ENCODE measurements at places on chromosomes 2 and 18.
A peak's percentile ranks its signal among the peaks of the same experiment; 100 is the strongest.

GRCh38 chr2:197024206-197024605, 97.7 kb upstream of the PGAP1 start:
- DNase-seq = no peak

DNA sequence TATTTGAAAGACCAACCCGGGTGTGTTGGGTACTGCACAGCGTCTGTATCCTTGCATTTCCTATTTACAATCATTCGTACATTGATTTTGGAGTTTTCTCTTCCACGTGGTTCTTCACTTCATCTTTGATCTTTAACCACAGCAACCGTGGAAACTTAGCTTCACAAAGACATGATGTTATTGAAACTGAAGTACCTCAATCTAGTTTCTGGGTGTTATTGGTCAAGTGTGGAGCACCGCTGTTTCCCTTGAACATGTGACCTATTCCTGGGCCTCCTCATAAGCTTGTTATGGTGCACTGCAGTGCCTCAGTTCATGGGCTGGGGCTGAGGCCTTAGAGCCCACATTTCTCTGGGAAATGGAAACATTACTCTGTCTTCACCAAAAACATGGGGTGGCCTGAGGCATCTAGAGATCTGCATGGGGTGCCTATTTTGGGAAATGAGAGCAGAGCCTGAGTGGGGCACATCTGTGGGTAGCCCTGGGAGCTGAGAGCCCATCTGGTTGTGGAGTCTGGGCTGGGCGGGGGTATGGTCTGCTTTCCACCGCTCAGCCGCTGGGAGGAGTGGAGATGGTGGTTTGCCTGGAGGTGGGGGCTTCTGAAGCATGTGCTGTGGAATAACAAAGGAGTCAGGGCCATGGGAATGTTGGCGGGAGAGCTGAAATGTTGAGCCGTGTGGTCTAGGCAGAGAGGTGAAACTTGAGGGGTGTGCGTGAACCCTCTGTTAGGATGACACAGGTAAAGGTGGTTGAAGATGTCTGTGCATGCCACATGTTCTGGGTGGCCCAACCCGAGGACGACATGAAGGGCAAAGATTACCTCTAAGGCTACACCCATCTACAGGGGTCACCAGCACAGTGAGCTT, 37.4 kb downstream of the ZNF236 start:
- DNase-seq = no peak

DNA sequence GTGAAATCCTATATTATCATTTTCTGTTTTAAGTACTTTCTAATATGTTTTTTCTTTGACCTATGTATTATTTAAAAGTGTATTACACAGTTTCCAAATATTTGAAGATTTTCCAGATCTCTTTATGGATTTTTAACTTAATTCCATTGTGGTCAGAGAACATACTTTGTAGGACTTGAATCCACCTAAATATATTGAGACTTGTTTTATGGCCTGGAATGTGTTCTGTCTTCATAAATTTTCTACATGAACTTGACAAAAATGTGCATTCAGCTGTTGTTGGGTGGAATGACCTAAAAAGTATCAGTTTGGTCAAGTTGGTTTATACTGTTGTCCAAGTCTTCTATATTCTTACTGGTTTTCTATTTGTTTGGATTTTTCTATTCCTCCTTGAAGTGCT, 33.8 kb upstream of the TMEM247 start:
- DNase-seq = no peak

GRCh38 chr2:176727696-176728095, 458.5 kb downstream of the MTX2 start:
- no peak for DNase-seq

GRCh38 chr18:13592246-13592645, 134.1 kb downstream of the FAM210A start:
- DNase-seq = no peak

DNA sequence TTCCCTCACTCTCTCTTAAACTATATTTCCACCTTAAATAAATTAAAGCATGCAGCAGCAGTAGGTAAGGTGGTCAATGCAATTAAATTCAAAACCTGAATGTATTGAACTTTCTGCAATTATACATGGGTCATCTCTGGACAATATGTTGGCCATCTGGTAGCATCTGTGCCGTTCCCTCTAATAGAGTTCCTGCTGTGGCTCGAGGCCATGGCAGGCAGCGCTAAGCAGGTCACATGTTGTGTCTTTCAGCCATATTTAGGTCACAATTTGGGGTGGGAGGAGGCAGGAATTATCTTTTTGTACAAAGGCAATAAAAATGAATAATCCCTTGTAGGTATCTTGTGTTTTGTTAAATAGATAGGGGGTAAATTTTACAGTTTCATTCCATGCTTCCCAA, 676.2 kb downstream of the ZEB2 start:
- no peak for DNase-seq

- DNase-seq = no peak
Observed at GRCh38 chr2:144553379-144553778, 33.5 kb upstream of the ZEB2 start.

DNA sequence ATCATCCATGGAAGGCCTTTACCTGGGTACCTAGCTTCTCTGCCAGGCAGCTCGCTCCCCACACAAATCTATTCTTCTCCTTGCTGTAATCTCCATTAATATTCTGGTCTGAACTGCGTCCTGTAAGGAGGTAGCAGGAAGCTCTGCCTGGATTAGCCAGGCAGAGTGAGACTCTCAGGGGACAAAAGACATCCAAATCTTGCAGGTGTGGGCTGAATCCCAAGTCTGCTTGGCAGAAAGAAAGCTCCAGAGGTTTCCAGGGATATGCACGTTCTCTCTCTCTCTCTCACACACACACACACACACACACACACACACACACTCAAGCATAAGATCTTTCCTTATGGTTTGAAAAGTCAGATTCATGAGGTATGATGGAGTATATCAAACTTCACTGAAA, 66.5 kb downstream of the THNSL2 start:
- no peak for DNase-seq

- DNase-seq = no peak
Observed at GRCh38 chr2:65527451-65528240, 95.2 kb upstream of the SPRED2 start.

DNA sequence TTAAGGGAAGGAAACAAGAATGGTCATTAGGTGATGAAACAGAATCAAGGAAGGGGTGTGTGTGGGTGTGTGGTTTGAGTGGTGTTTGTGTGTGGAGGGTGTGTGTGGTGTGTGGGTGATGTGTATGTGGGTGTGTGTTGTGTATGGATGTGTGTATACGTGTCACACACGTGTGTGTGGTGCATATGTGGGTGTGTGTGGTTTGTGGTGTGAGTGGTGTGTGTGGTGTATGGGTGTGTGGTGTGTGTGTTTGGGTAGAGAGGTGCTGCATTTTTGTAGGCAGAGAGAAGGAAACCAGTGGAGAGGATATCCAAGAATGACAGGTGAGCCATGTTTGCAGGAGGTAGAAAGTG, 1.1 kb upstream of the CEP192 start:
- DNase-seq = peak; percentile 40

- DNase-seq = no peak
Observed at GRCh38 chr2:7703543-7704144, 786.4 kb downstream of the RNF144A start.

DNA sequence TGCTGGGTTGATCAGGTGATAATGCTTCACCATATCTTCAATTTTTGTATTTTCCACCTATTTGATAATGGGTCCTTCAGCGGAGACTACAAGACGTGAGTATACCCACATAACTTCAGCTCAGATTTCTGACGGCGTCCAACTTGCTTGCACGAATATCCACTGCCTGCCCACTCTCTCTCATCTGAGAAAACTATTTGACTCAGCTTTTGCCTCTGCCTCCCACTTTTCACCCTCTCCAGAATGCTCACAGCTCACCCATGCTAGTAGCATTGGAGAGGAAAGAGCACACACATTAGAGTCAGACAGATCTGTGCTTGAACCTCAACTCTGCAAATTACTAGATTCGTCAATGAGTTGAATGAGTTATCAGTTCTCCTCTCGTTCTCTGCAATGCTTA, 166.8 kb downstream of the BCL2 start:
- no peak for DNase-seq

GRCh38 chr2:162824304-162824703, 14.3 kb downstream of the KCNH7 start:
- no peak for DNase-seq

DNA sequence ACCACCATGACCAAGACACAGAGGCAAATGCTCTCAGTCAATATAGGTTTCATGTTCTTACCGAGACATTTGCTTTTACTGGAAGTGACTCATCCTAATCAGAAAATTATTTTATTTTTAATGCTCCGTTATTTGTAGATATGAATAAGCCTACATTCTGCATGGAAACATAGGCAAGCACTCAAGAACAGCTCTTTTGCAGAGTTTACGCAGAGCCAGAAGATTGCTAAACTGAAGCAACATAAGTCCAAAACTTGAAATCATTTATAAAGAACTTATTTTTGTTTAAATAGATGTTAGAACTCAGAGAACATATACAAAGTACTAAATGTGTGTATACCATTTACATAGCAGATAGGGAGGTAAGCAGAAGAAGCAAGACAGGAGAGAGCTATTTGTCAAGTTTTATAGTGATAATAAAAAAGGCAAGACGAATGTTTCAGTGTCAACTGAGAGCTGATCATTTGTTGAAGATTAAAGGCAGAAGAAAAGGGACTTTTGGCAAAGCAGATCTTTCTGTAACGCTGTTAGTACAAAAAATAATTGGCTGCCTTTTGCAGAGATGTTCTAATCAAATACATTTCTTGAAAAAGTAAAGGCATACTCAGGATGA, 12.4 kb upstream of the PPP1R1C start:
- no peak for DNase-seq

- no peak for DNase-seq
Observed at GRCh38 chr2:31337860-31338259, 76.7 kb downstream of the XDH start.

DNA sequence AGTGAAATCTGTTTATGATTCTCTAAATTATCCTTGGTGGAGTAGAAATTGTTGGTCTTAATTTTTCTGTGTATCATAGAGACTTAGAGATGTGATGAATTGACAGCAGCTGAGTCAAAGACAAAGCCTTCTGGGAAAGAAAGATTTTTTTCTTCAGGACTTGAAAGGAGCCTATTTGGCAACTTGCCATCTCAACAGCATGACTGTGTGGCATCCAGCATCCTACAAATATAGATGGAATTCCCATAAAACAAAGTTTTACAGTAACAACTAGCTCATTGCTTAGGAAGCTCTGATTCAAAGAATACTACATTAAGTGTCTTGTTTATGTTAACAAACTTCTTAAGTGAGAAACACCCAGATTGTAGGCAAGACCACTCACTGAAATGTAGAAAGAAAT, 79.2 kb upstream of the SETBP1 start:
- DNase-seq = no peak

DNA sequence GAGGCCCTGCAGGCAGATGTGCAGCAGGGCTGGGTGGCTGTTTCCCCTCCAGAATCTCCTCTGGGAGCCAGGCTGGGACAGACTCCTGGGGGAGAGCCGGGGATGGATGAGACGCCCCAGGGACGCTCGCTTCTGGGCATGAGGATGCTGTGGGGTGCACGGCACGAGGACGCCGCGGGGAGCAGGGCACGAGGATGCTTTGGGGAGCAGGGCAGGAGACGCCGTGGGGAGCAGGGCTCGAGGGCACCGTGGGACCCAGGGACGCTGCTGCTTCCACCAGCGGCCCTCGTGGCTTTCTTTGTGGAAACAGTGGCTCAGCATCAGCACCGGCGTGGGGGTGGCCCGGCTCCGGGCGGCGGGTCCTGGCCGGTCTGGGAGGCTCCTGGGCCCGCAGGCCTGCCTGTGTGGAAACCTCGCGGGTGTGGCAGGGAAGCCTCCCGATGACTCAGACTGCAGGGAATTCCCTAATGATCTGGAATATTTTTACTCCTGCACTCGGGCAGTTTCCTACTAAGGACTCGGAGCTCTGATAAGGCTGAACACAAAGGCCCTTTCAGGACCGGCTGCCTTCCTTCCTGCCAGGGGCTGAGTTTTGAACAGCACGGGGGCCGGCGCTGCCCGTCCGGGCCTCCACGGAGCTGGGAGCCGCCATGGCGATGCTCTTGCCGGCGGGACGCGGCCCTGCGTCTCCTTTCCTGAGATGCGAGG, 62.6 kb downstream of the NFATC1 start:
- no peak for DNase-seq

GRCh38 chr18:59075923-59076322, 63.8 kb upstream of the SEC11C start:
- DNase-seq = no peak

- no peak for DNase-seq
Observed at GRCh38 chr2:174051068-174051467, 85.9 kb upstream of the SP3 start.

- DNase-seq = no peak
Observed at GRCh38 chr18:7904529-7904928, 337.4 kb downstream of the PTPRM start.

DNA sequence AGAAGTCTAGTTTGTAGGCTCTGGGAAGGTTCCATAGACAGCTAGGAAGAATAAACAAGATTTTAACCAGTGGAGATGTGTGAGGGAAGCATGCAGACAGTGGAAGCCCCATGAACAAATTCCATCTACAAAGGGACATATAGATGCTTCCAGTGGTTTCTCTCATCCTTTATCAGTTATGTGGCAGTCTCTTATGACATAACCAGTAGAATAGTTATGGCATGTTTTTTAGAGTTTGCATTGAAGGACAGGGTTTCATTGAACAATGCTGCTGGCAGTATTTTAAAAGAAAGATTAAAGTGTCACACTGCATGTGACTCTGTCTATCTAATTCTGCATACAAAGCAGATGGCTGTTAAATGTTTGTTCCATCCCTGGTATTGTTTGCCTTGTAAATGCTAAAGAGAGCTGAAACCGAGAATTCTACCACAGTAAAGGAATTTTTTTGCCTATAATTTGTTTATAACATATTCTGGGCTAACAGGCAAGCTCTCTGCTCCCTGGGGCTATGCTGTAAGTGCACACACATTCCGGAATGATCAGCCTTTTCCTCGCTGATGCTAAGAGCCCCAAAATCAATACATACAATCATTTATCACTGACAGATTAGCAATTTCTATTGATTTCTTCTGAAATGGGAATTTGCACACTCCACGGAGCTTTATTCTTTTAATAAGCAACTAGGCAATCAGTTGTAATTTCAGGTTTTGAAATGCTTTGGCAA, 76.8 kb upstream of the PELI1 start:
- DNase-seq = no peak

DNA sequence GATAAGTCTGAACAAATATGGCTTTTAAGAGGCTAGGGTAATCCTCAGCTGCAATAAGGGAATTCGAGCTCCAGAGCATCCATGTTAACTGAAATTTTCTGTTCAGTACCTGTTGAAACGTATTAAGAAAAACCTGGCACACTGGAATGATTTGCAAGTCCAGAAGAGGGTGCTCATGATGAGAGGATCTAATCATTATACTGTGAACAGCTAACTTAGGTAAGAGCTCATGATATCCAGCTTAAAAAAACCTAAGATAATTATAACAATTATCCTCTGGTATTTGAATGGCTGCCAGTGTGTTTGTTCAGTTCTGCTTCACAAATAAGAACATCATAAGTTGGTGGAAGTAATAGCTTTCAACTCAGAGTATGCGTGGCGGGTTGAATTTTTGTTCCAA, 1118.3 kb upstream of the DDX18 start:
- no peak for DNase-seq

- DNase-seq = no peak
Observed at GRCh38 chr2:218261423-218262236, 815 bp downstream of the GPBAR1 start.
